ENCODE measurements at places on chromosomes 16 and 17. TPM values are rescaled to one million over a fixed set of nuclear protein-coding genes. Genes with fewer than 3 reads are reported as not detected.

DNA sequence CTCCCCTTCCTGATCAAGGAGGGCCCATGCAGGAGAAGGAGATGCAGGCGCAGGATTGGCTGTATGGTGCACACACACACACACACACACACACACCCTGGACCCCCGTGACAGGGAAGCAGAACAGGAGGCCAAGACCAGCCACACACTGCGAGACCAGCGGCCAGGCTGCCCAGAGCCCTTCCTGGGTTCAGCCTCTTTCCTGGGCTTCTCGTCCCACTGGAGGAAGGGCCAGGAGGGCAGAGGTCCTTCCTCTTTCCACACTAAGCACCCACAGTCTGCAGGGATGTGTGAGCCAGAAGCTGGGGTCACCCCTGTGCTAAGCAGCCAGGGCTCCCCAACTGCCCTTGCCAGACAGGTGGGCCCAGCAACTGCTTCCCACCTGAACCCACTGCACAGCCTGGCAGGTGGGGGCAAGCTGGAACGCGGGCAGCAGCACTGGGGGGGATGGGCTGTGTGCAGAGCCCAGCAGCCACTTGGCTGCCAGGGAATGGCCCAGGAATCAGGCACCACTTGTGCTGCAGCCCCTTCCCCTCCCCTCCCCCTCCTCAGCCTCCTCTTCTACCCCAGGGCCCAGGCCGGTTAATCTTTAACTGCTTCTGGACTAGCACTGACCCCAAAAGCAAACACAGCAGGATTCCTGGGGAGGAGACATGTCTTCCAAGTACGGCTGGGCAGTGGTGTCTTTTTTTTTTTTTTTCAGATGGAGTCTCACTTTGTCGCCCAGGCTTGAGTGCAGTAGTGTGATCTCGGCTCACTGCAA lies 44.6 kb upstream of the SLC38A10 start:
- no peak for DNase-seq

- DNase-seq, result no peak
Measured at GRCh38 chr17:57672971-57673370, 72.1 kb downstream of the CCDC182 start.

- DNase-seq, result no peak
Measured at GRCh38 chr17:54950116-54950515, 18.3 kb downstream of the COX11 start.

- DNase-seq, result no peak
Measured at GRCh38 chr17:41026715-41027471, at the start of gene KRTAP1-5. TSS of gene KRTAP1-5 (minus strand) at chr17:41027208. CDS start at chr17:41027155, 53 bp downstream.

DNA sequence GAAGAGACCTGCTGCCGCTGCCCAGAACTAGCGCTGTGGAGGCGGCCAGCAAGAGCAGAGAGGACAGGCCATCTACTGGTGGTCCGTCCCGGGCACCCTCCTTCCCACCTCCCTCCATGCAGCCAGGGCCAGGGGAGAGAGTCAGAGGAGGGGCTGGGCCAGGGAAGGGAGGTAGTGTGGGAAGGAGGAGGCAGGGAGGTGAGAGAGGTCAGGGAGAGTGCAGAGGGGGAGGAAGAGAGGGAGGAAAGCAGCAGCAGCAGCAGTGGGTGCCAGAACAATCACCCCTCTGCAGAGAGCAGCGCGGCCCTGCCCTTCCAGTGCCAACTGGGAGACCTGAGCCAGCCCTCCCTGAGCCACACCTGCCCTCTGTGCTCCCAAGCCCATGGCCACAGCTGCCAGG lies 6.6 kb downstream of the C16orf95 start:
- DNase-seq, result no peak

- no peak for DNase-seq
Measured at GRCh38 chr17:6534846-6535514, 21.4 kb downstream of the PITPNM3 start.

DNA sequence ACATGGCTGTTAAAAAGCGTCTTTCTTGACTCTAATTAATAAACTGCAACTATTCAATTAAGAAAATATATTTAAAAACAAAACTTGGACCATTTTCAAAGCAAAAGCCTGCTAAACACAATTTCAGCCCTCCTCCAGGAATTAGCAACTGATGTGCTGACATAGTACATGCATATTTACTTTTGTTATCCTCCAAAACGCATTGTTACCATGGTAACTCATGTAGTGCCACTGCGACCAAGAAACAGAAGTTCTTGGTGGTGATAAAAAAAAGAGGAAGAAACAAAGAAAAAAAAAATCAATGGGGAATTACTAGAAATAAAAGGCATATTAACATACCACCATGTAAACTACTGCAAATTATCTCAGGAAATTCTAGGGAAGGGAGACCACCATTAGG lies 793.4 kb upstream of the CDH8 start:
- DNase-seq, result no peak

DNA sequence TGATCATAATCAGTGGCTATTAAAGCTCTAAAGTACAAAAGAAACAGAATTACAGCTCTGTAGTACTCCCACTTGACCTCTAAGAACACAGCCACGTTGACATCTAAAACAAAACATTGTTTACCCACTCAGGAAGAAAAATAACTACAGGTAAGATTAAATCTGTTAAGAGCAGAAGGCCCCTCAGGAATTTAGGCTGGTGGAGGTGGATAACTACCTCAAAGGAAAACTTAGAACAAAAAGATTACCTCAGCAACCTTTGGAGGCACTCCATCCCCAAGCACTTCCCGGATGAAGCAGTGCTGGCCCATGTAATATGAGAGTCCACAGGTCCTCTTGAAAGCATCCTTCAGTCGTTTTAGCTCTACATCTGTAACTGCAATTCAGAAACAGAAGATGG lies 46.7 kb downstream of the USP32 start:
- DNase-seq, result no peak

DNA sequence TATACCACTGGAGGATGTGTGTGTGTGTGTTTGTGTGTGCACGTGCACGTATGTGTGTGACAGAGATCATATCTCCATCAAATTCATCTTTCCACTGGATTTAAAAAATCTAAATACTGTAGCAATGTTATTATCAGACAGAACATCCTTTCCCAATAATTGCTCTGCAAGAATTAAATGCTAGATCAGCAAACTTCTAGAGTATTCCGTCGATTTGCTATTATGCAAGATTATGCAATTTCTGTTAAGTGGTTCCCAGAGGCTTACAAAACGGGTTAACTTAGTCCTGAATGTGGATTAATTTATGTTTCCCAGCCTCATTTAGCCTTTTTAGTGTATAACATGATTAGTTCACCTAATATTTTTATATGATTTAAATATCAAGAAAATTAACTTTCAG lies 44.5 kb upstream of the CNTNAP4 start:
- no peak for DNase-seq

GRCh38 chr17:58120195-58120822 lies 27.9 kb upstream of the OR4D1 start:
- DNase-seq, result peak; percentile 75

GRCh38 chr17:40352237-40352778 lies 12.2 kb downstream of the GJD3 start:
- no peak for DNase-seq

Gene DHRS7C
- total RNA-seq, result not detected

Gene YPEL2
- 46.0 TPM for total RNA-seq

Gene KRT24
- total RNA-seq, result not detected

Gene MAFG
- 17.1 TPM for total RNA-seq

Gene PRKCB
- total RNA-seq, result not detected

Gene P4HB
- total RNA-seq, result 688 TPM

Gene MYH13
- not detected for total RNA-seq
